Activated CD4-positive, alpha-beta T cell treated with anti-CD3 and anti-CD28 coated beads, Interleukin-2, amount 50 U/mL, for 24 hours (primary cell): ENCODE measurements at places on chromosomes 7 and 10.

GRCh38 chr7:85471307-85471706 is 284.5 kb upstream of the SEMA3D start:
- DNase-seq = no peak

DNA sequence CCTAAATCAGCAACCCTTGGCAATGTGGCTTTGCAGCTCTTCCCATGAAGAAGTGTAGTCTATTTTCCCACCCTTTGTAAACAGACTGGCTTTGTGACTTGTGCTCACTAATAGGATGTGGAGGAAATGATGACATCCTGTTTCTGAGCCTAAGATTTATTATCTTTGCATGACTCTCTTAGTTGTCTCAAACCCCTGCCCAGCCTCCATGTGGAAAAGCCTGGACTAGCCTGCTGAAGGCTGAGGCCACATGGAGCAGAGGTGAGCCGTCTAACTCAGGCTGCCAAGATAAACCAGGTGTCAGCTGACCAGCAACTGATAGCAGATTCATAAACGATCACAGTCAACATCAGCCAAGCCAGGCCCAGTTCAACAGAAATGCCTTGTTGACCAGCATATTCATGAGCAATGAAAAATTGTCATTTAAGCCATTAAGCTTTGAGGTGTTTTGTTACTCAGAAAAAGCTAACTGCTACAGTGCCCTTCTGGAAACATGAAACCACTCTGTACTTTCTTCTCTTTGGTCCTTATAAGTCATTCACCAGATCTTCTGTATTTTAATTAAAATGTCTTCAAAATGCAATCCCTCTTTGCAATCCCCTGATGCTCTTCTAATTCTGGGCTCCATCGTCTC is 586.3 kb upstream of the ANKRD30A start:
- DNase-seq = no peak

DNA sequence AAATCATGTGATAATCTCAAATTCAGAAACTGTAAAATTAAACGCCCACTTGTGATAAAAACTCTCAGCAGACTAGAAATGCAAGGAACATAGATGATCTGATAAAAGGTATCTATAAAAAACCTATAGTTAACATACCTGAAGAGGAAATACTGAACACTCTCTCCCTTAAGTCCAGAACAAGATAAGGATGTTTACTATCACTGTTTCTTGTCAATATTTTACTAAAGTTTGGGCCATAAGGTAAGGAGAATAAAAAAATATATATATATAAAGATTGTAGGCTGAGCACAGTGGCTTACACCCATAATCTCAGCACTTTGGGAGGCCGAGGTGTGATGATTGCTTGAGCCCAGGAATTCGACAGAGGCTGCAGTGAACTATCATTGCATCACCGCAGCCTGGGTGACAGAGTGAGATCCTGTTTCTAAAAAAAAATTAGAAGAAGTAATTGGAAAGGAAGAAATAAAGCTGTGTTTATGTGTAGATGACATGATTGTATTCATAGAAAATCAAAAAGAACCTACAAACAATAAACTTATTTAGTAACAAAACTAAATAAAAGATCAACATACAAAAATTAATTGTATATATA is 28.4 kb downstream of the MPLKIP start:
- DNase-seq = no peak

GRCh38 chr7:36986948-36987724 is 262.8 kb upstream of the AOAH start:
- peak; percentile 35 for DNase-seq

DNA sequence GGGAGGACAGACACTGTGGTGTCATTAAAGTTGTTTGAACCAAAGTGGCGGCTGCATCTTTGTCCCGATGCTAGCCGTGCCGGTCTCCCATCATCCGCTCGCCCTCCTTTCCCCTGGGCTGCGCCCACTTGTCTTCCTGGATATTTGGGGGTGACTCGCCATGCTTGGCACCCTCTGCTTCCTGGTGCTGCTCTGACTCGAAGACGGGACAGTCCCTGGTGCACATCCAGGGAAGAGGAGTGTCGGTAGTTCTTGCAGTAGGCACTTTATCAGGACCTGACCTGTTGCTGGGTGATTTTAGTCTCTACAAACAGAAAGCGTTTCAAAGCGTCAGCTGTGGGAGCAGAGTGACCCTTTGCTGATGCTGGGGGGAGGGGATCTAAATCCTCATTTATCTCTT is 68.3 kb upstream of the DNAJB6 start:
- no peak for DNase-seq

DNA sequence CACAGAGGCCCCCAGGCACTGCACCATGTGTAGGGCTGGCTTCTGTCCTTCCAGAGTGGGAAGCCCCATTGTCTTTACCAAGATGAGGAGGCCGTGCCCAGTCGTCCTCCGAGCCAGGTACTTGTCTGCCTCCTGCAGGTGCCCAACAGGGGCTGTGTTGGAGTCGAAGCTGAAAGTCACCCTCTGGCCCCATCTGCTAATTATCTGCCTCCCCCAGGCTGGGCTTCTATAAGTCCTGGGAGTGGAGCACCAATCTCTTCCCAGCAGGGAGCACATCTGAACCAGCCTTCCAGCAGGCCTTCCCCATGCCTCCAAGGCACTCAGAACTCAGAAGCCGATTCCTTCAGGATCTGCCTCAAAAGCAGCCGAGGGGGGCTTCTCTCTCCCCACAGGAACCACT is 11.6 kb upstream of the CHST15 start:
- DNase-seq = no peak

DNA sequence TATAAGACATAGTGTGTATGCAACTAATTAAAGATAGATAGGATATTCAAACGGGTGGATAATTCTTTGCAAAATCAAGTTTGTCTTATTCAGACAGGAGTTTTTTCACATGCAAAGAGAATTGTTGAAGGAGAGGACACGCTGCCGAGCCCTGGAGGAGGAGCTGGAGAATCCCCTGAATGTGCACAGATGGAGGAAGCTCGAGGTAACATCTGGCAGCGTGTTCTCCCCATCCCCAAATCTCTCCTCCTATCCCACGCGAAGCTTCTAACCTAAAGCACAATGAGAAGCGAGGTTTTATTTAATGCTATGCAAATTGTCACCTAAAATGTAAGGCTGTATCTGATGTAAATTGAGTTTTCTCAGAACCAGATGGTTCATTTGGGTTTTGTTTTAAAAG is 50.0 kb downstream of the CFAP58 start:
- no peak for DNase-seq
